ENCODE measurements at places on chromosomes 1 and 21. TPM values are rescaled to one million over a fixed set of nuclear protein-coding genes. Genes with fewer than 3 reads are reported as not detected.
A peak's percentile ranks its signal among the peaks of the same experiment; 100 is the strongest.

DNA sequence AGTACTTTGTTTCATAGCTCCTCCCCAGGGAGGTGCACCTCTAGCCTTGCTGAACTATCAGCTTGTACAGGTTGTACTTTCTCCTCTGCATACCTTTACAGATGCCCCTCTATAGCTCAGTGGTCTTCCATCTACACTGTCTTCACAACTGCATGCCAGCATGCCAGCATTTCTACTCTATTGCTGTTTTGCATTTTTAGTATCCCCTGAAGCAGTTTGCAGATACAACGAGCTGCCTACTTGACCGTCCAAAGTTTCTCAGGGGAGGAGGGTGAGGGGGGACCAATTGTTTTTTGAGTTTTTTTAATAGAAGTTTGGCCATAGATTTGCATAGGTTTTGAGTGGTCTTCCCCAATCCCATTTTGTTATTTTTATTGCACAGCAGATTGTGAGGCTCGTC, 27.6 kb upstream of the CTH start:
- DNase-seq, result no peak

DNA sequence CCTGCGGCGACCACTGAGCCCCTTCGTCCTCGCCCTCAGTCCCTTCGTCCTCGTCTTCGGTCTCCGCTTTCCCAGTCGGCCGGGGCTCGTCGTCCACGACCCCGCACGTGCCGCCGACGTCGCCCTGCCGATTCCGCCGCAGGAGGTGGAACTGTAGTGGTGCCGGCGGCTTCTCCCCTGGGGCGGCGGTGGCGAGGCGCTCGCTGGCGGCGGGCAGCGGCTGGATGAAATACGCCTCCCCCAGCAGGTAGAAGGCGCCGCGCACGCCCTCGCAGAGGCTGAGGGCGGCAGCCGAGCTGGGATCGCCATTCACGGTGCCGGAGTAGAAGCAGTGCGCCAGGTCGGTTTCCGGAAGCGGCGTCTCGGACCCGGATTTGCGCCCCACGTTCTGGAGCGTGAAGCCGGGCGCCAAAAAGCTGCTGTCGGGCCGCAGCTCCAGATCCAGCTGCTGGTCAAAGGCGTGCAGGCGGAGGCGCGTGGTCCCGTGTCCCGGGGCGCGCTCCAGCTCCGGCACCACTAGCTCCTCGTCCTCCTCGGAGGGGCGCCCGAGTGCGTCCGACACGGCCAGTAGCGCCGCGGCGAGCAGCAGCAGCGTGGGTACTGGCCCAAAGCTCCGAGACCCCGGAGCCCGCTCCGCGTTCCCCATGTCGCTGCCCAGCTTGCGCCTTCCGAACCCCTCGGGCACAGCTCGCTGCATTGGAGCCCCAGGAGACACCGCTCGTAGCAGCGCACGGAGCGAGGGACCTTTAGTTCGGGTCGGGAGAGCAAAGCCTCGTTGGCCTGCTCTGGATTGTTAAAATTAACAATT, 747 bp downstream of the ADAMTS1 start:
- peak; percentile 79 for DNase-seq

DNA sequence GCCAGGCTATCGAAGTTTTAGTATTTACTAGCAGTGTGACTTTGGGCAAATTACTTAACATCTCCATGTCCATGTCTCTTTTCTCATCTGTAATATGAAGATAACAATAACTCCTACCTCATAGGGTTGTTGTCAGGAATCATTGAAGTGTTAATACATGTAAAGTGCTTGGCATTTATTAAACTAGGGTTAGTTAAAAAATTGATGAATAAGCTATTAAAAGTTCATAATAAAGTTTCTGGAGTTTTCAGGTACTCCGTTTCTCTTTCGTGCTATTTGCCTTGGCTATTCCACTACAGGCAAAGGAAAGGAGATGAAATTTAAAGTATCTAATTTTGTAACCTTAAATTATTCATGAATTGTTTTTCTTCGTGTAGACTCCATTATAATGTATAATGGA, 16.7 kb downstream of the LRRC8D start:
- DNase-seq, result no peak

Gene LCE3D
- not detected for total RNA-seq

- peak; percentile 44 for DNase-seq
These were observed 17.9 kb upstream of the ZBTB21 start for GRCh38 chr21:42027822-42028765.

GRCh38 chr1:228154021-228154669, 4.4 kb downstream of the GJC2 start:
- no peak for DNase-seq
